ENCODE measurements at places on chromosomes 5 and 9.

- no peak for DNase-seq
Measured at GRCh38 chr9:134624621-134625181, 16.9 kb upstream of the COL5A1 start.

GRCh38 chr9:38107811-38108304 lies 38.8 kb upstream of the SHB start:
- no peak for DNase-seq

GRCh38 chr5:140348104-140348503 lies 1.7 kb upstream of the HBEGF start:
- no peak for DNase-seq

GRCh38 chr9:134738869-134739659 lies 97.5 kb downstream of the COL5A1 start:
- no peak for DNase-seq

GRCh38 chr5:91598216-91598615 lies 215.1 kb upstream of the ARRDC3 start:
- DNase-seq = no peak

GRCh38 chr9:68998385-68998784 lies 15.5 kb downstream of the PRKACG start:
- DNase-seq = no peak

GRCh38 chr5:136042665-136043121 lies 13.9 kb downstream of the TGFBI start:
- DNase-seq = no peak

DNA sequence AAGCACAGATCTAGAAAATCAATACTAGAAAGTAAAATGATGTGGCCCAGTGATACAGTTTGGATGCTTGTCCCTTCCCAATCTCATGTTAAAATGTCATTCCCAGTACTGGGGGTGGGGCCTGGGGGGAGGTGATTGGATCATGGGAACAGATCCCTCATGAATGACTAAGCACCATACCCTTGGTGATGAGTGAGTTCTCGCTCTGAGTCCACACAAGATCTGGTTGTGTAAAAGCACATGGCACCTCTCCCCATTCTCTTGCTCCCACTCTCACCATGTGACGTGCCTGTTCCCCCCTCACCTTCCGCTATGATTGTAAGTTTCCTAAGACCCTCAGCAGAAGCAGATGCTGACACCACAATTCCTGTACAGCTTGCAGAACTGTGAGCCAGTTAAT lies 234.2 kb upstream of the CDH6 start:
- no peak for DNase-seq

GRCh38 chr9:107087222-107087621 lies 195.9 kb upstream of the RAD23B start:
- DNase-seq = no peak

- DNase-seq = no peak
Measured at GRCh38 chr5:136315667-136316066, 49.7 kb downstream of the TRPC7 start.

DNA sequence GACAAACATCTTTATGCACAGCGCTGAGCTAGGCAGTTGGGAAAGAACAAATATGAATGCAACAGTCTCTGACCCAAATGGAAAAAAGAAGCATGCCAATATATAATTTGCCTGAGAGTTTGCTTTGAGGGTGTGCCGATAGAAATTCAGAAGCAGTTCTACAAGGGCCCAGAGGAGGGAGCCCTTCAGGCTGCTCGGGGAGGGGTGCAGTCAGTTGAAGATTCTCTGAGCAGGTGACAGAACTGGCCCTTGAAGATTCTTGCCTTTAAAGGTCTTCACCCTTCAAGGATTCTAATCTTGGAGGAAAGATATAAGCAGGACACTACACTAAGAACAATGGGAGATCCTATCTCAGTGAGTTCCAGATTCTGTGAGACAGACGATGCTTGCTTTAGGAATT lies 3.7 kb upstream of the PAPPA start:
- no peak for DNase-seq
